ENCODE measurements at places on chromosomes 16 and 17.

DNA sequence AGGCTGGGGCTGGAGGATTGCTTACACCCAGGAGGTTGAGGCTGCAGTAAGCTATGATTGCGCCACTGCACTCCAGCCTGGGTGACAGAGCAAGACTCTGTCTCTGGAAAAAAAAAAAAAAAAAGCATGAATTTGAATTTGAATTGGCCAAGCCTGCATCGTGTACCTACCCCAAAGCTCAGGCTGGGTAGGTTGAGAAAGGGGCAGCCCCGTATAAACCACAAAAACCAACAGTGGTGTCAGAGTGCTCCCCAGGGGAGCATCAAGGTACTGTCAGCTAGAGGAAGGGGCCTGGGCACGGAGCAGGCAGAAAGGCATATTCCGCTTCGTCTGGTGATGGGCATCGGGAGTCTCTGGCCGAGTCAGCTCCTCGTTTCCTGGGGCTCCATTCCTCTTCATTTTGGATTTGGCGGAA lies 40.9 kb downstream of the RAP1GAP2 start:
- no peak for DNase-seq

GRCh38 chr17:12721581-12721980 lies 55.9 kb downstream of the MYOCD start:
- DNase-seq = no peak

DNA sequence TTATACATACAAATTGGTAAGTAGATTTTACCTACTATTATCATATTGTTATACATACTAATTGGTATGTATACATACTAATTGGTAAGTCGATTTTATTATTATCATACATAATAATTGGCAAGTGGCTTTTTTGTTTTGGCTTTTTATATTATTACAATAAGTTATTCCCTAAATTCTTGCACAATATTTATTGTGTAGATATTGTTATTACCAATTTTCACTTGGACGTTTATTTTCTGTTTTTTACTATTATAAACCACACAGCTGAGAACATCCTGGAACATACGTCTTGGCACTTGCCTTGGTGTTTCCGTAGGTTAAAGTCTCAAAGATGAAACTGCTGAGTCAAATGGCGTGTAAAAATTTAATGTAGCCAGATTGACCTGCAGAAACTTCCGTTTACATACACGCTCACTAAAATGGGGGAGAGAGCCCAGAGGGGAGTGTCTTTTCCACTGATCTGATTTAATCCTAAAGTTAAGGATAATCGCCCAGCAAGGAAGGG lies 18.9 kb downstream of the GNGT2 start:
- DNase-seq = no peak

DNA sequence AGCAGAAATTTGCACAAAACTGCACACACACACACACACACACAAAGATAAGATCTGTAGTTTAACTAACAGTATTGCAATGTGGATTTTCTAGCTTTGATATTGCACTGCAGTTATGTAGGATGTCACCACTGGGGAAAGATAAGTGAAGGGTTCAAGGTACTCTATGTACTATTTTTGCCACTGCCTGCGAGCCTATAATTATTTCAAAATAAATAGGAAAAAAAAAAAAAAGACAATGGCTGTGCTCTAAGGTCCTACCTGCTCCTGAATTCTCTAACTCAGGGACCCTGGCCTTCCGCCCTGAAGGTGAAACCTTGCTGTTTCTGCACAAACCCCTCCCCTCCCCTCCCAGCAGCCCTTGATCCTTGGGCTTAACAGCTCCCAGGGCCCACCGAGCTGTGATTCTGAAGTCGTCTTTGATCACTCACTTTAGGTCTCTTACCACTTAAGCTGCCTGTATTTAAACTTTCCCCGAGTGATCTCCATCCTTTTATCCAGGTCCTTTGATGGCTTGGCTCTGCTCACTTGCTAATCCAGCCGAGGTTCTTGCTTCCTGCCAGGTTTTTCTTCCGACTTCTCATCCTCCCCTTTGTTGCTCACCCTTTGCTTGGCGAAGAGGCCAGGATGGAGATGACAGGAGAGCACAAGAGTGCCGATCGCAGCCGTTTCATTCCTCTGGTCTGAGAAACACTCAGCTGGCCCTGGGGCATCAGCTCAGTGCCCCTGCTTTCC lies 37.7 kb downstream of the TMEM114 start:
- DNase-seq = no peak

- no peak for DNase-seq
Measured at GRCh38 chr17:655618-656017, 59.0 kb downstream of the VPS53 start.

GRCh38 chr17:39622380-39623006 lies 4.3 kb upstream of the PPP1R1B start:
- DNase-seq = no peak

GRCh38 chr16:50303041-50303604 lies 36.8 kb downstream of the ADCY7 start:
- DNase-seq = peak; percentile 65

DNA sequence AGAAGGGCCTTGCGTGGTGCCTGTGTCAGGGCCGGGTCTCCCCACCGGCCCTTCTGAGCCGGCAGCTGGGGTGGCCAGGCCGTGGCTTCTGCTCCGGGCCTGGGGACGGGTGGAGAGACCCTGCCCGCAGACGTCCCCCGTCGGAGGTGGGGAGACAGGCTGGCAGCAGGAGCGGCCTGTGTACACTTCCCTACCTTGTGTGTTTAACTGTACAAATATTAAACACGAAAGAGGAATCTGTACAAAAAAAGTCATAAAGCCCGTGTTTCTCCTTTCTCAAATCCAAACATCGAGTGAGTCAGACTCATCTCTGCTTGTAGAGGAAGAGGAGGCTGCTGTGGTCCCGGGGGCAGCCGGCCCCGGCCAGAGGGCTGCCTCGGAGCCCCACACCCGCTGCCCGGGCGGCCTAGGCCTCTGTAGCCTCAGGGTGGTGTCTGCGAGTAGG lies 2.0 kb downstream of the CACNA1H start:
- no peak for DNase-seq

GRCh38 chr17:72759301-72759700 lies 333.2 kb downstream of the SLC39A11 start:
- no peak for DNase-seq

Measured in chondrocyte (in vitro differentiated cells).